Activated naive CD8-positive, alpha-beta T cell treated with anti-CD3 and anti-CD28 coated beads for 36 hours (primary cell): ENCODE measurements at places on chromosomes 12 and 14. TPM values are rescaled to one million over a fixed set of nuclear protein-coding genes. Genes with fewer than 3 reads are reported as not detected.

DNA sequence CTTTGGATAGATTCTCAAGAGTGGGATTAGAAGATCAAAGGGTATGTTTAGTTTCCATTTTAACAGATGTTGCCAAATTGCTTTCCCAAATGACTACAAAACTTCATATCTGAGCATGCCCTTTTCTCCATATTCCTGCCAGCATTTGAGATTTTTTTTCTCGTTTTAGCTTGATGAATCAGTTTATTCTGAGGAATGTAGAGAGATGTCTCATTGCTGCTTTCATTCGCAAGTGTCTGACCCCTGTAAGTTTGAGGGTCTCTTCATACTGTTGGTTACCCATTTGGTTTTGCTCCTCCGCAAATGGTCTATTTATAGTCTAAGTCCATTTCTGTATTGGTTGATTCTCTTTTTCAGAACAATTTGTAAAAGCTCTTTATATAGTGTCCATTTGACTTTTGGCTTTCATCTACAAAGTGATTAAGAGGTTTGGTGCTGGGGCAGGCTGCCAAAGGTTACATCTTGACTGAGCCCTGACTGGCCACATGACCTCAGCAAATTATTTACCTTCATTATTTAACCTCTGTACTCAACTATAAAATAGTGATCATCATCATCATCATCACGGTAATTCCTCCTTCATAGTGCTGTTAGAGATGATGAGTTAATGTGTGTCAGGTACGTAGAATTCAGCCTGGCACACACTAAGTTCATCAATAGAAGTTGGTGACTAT lies 33.6 kb downstream of the HCAR2 start:
- DNase-seq, result no peak

GRCh38 chr14:47790477-47790876 lies 115.1 kb upstream of the MDGA2 start:
- no peak for DNase-seq

- DNase-seq, result no peak
Observed at GRCh38 chr14:85921241-85921640, 391.3 kb downstream of the FLRT2 start.

POTEG gene
- not detected for total RNA-seq

DNA sequence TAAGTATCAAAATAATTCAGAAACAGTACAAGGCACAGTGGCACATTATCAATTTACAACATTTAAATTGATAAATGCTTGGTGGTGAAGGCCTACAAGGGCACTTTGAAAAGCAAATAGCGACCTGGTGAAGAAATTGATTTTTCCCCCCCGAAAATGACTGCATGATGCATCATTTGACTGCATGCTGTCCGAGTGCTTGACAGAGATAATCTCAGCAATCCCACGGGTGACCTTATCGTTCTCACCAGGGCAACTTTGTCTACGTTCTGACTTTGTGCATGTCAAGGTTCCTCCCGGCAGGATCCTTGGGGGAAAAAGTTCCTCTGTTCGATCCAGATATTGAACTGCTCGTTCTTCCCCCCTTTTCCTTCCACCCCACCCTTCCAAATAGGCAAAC lies 384.8 kb downstream of the EGLN3 start:
- no peak for DNase-seq

KCNH3 gene
- total RNA-seq, result 10.2 TPM

CACNA1C gene
- 0.14 TPM for total RNA-seq

DNA sequence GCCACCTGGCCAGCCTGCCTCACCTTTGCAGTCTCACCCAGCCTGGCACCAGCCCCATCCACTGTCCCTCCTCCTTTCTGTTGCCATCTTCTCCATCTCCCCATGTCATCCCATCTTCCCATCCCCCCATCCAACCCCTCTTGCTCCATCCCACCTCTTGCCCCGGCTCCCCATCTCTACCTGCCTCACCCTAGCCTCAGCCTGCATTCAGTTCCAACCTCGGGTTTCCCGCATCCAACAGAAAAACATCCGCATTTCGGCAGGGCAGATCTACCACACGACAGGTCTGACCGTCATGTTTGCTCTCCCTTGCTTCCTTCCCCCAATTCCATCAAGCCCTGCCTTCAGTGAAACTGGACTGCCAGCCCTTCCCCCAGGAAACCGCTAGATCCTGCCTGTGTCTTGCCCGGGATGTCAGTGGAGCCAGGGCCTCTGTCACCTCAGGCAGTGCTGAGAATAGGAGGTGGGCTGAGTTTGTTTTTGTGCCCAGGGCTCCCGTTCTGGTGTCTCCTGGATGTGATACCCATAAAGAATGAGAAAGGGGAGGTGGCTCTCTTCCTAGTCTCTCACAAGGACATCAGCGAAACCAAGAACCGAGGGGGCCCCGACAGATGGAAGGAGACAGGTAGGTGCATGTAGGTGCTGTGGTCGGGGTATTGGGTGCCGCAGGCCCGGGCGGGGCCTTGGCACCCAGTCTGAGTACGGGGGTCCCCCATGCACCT lies 2.5 kb downstream of the KCNH3 start:
- DNase-seq, result no peak

DNA sequence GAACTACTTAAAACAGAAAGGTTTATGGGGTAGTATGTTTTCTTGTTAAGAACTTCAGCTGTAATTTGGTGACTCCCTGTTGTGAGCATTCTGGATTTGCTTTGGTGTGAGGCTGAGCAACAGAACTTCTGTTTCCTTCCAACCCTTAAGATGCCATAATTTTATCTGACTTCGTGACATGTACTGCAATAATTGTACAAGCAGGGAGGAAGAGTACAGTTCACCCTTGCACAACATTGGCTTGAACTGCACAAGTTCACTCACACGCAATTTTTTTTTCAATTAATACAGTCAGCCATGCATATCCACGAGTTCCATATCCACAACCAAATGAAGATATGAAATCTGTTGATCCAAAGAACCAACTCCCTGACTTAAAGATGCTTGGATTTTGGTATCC lies 42.9 kb upstream of the ANKS1B start:
- DNase-seq, result no peak

- no peak for DNase-seq
Observed at GRCh38 chr14:29821661-29822429, 105.8 kb downstream of the PRKD1 start.

- DNase-seq, result no peak
Observed at GRCh38 chr12:128418944-128419343, 152.0 kb downstream of the TMEM132C start.

DNA sequence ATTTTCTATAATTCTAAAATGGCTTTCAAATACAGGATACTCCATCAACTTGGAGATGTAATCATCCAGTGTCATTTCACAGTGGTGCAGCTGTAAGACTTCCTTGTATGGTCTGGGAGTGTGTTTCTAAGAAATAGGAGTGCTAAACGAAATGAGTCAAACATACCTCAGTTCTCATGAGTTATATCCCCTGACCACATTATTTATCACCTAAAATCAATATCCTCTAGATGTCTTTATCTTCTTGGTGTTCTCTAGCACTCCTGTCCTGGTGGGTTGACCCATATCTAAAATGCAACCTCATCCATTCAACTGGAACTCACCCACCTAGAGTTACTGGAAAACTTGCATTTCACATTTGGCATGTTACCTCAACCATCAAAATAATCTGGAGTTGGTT lies 33.2 kb downstream of the TMEM30B start:
- DNase-seq, result no peak

- DNase-seq, result no peak
Observed at GRCh38 chr12:128843538-128843937, 9.7 kb upstream of the GLT1D1 start.

DNA sequence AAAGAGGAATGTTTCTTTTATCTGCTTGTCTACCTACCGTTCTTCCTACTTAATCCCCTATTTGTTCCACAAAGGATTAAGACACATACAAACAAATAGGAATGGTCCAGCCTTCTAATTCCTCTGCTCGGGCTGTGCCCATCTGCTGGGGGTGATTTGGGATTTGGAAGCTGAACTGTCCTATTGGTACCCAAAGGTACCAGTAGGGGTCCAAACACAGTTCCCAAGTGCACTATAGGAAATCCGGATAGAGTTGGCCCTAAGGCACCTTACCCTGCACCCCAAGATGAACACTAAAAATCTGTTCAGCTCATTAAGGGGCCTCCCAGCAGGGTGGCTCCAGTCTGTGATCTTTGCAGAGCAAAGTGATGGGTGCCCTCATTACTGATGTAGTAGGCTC lies 566.9 kb downstream of the NRXN3 start:
- DNase-seq, result no peak

LHX5 gene
- not detected for total RNA-seq

DNA sequence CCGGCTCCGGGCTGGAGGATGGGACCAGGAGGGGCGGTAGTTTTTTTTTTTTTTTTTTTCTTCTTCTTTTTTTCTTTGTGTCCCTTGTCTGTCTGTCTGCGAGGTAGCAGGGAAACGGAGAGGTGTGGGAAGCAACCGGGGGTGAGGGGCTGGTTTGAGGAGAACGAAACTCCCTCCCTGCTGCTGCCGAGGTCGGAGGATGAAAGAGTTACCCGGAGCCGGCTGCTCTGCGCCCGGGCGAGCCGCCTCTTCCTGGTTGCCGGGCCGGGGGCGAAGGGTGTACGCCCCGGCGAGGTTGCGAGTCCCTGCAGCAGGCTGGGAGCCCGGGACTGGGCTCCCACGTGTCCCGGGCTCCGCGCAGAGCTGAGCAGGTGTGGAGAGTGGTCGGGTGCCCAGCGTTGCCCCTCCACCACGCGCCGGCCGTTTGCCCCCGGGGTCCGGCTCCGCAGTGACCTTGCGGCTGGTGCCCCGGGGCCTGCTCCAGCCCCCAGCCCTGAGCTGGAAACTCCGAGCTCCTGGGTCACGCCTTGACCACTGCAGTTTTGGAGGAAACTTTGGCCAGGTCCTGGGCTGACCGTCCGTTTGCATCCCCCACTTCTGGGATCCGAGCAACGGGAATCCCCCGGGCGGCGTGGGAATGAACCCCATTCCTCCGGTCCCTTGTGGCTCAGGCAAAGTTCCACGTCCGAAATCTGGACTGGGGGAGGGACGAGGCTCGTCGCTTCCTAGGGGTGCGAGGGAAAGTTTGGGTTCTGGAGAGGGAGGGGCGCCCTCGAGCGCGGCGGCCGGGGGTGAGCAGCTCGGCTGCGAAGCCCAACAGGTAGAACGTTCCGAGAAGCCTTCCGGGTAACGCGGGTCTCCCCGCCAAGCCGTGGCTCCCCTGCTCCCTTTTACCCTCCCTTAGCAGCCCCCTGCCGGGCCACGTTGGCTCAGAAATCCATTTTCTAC lies 1.3 kb downstream of the CHST11 start:
- DNase-seq, result peak; percentile 68

GRCh38 chr12:64450057-64450640 lies 1.8 kb upstream of the TBK1 start:
- no peak for DNase-seq

- no peak for DNase-seq
Observed at GRCh38 chr12:40832668-40833067, 140.4 kb downstream of the CNTN1 start.

TMPRSS12 gene
- not detected for total RNA-seq

DNA sequence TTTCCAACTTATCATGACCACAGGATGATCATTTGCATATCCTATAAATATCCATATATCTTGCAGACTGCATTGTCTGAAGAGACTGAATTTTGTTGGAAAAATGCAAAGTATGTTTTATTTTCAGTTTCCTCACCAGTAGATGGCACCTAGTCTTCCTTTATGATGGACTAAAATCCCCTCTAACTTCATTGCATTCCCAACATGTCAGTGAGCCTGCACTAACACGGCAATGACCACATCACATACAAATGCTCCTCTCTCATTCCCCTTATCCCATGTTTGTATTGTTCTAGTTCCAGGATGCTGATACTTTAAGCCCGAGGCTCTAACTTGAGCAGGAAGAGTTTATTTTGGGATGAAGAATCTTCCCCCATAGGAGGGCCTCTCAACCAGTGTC lies 24.7 kb upstream of the MYBPC1 start:
- no peak for DNase-seq

DNA sequence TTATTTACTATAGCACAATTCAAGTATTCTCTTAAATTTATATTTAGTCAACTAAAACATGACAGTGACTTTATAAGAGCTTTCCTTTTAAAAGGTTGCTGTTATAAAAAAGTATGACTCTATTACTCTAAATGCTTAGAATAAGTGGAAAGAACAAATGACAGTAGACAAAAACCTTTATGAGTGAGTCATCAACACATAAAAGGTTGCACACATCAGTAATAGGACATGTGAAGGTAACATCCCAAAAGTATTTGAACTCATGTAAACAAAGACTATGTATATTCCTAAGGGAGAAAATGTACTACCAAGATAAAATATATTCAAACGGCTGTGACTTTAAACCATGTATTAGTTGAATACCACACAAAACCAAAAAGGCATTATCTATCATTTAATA lies 98.8 kb downstream of the PAWR start:
- DNase-seq, result no peak

DNA sequence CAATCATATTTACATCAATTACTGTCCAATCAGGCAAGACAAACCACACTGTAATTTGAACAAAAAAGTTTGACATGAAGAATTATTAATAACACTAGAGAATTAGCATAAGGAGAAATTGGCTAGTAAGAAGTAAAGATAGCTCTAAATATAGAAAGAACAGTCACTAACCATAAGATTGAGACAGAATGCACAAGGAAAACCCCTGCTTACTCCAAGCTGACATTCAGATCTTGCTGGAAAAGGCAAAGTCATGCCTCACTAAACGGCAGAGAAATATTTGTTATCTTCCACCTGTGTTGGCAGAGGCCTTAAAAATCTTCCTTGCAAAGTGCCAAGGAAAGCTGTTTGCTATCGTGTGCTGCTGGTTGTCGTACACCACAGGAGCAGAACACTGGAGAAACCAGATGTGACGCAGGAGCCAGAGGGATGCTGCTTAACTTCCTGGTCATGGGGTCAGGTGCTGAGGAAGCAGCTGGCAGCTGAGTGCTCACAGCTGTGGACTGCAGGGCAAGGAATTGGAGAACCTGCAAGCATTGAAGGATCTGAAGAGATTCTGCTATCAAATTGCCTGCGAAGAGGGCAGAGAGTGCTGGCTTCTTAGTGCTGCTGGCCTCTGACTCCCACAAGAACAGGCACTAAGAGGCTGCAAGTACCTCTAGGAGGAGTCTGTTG lies 1323.3 kb downstream of the LRFN5 start:
- no peak for DNase-seq

GRCh38 chr12:4323396-4323795 lies 2.4 kb downstream of the TIGAR start:
- DNase-seq, result no peak

- peak; percentile 53 for DNase-seq
Observed at GRCh38 chr14:65286443-65286842, 126.1 kb upstream of the FUT8 start.

PLEKHG3 gene
- total RNA-seq, result 0.12 TPM

TC2N gene
- total RNA-seq, result 17.4 TPM

GRCh38 chr14:84726471-84726870 lies 803.5 kb upstream of the FLRT2 start:
- no peak for DNase-seq

KRT79 gene
- 0.96 TPM for total RNA-seq

DNA sequence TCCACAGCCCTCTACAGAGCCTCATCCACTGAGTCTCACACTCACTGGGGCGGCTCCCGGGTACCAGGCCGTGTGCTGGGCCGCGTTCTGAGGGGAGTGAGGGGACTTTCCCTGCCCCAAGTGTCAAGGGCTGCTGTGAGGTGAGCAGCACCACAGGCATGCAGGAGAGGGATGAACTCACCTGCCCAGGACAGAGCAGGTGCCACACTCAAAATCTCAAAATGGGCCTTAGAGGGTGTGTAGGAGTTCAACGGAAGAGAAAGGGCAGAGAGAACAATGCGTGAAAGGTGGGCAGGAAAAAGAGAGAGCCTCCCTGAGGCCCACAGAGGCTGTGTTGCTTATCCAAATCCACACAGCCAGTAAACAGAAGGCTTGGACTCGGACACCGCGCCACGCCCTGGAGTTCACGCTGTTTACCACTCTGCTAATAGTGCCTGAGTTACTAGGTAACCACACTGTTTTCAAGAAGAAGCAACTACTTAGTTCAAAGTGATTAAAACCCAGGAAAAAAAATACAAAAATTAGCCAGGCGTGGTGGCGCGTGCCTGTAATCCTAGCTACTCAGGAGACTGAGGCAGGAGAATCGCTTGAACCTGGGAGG lies 32.7 kb downstream of the TSPAN11 start:
- DNase-seq, result no peak
